ENCODE measurements at places on chromosomes 1 and 21. TPM values are rescaled to one million over a fixed set of nuclear protein-coding genes. Genes with fewer than 3 reads are reported as not detected.

TAL1 gene
- 11.0 TPM for total RNA-seq

S100A4 gene
- total RNA-seq = 512 TPM

REN gene
- total RNA-seq = 1.3 TPM

CHAF1B gene
- 1.2 TPM for total RNA-seq

Data from mesenteric fat pad (tissue), 1 donor.